ENCODE measurements at places on chromosomes 2 and 18.

GRCh38 chr18:13646633-13647032 is 79.7 kb downstream of the FAM210A start:
- no peaks in the 10 kb centered on the region for H3K27me3 ChIP-seq
- H3K36me3 ChIP-seq: peaks cover 27% of the 10 kb centered on the region
- no peak overlapping the region for H3K27ac ChIP-seq
- no peak overlapping the region for H3K4me3 ChIP-seq
- DNase-seq: no peak
- H3K4me1 ChIP-seq: no peaks in the 10 kb centered on the region

DNA sequence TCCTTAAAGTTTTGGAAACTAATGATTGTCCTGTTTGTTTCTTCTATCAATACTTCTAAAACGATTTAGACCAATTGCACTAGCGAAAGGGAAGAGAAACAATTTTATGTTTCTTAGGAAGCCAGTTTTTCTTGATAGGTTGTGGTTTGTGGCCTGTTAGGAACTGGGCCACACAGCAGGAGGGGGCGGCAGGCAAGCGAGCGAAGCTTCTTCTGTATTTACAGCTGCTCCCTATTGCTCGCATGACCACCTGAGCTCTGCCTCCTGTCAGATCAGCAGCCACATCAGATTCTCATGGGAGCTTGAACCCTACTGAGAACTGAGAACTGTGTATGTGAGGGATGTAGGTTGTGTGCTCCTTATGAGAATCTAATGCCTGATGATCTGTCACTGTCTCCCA is 201.5 kb upstream of the PXDN start:
- H3K27ac ChIP-seq: no peak overlapping the region
- no peaks in the 10 kb centered on the region for H3K27me3 ChIP-seq
- no peaks in the 10 kb centered on the region for H3K4me1 ChIP-seq
- H3K4me3 ChIP-seq: no peak overlapping the region

DNA sequence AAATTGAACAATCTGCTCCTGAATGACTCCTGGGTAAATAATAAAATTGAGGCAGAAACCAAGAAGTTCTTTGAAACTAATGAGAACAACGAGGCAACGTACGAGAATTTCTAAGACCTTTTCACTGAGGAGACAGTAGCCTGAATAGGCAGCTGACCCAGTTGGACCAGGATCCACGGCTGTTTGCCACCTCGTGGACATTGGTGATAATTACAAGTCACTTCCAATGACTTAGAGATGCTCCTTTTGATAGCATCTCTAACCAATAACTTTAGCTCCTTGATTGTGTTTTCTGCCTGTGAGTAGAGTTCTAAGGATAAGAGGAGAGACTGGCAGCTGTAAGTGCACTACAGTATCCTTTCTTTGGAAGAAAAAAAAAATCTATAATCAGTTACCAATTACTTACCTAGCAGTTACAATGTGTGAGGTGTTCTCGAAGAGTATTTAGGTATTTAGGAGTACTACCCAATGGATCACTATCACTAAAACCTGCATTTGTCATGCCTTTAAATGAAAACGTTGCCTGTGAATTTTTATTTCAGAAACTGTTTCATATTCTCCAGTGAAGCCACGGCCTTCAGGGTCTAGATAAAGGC is 31.3 kb upstream of the CNTNAP5 start:
- H3K27ac ChIP-seq: no peak overlapping the region
- no peak overlapping the region for H3K4me3 ChIP-seq
- H3K36me3 ChIP-seq: no peaks in the 10 kb centered on the region
- H3K27me3 ChIP-seq: no peaks in the 10 kb centered on the region
- H3K4me1 ChIP-seq: no peaks in the 10 kb centered on the region

GRCh38 chr2:72914206-72914559 is 3.1 kb upstream of the EMX1 start:
- no peak overlapping the region for H3K4me3 ChIP-seq
- peaks cover 6% of the 10 kb centered on the region for H3K4me1 ChIP-seq
- no peak overlapping the region for H3K27ac ChIP-seq
- H3K36me3 ChIP-seq: no peaks in the 10 kb centered on the region

DNA sequence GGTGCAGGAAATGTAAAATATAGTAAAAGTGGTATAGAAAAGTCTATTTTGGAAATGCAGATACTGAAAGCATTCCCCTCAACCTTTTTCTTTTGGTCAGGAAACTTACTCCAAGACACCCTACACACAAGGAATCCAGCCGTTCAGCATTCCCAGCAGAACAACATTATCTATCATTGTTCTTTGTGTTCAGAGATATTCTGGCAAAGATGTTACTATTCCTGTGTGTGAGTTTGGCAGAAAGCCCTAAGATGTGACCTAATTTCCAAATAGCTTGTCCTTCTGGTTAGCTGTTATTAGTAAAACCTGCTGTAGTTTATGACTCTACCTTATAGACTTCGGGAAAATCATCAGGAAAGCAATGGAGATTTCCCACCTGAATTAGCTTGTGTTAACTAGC is 78.1 kb upstream of the PELI1 start:
- H3K4me3 ChIP-seq: no peak overlapping the region
- no peaks in the 10 kb centered on the region for H3K27me3 ChIP-seq
- H3K27ac ChIP-seq: no peak overlapping the region
- no peak for DNase-seq
- H3K36me3 ChIP-seq: no peaks in the 10 kb centered on the region

GRCh38 chr2:168237741-168238140 is 9.7 kb downstream of the STK39 start:
- no peak overlapping the region for H3K4me3 ChIP-seq
- no peak overlapping the region for H3K27ac ChIP-seq
- H3K4me1 ChIP-seq: no peaks in the 10 kb centered on the region
- no peaks in the 10 kb centered on the region for H3K27me3 ChIP-seq

GRCh38 chr2:236256366-236256985 is 7.7 kb downstream of the ASB18 start:
- no peaks in the 10 kb centered on the region for H3K4me1 ChIP-seq
- no peaks in the 10 kb centered on the region for H3K27me3 ChIP-seq
- no peak overlapping the region for H3K4me3 ChIP-seq
- no peak for DNase-seq
- no peaks in the 10 kb centered on the region for H3K36me3 ChIP-seq
- H3K27ac ChIP-seq: no peak overlapping the region

DNA sequence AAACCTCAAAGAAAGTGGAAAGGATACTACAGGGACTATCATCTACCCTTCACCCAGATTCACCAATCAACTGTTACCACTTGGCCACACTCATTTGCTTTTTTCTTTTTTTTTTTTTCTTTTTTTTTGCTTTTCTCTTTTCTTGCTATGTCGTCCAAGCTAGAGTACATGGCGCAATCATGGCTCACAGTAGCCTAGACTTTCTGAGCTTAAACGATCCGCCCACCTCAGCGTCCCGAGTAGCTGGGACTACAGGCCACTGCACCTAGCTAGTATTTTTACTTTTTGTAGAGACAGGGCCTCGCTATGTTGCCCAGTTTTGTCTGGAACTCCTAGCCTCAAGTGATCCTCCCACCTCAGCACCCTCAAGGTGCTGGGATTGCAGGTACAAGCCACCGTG is 24.0 kb downstream of the BIN1 start:
- H3K4me1 ChIP-seq: peaks cover 18% of the 10 kb centered on the region
- no peak overlapping the region for H3K4me3 ChIP-seq
- no peaks in the 10 kb centered on the region for H3K27me3 ChIP-seq
- H3K36me3 ChIP-seq: no peaks in the 10 kb centered on the region

DNA sequence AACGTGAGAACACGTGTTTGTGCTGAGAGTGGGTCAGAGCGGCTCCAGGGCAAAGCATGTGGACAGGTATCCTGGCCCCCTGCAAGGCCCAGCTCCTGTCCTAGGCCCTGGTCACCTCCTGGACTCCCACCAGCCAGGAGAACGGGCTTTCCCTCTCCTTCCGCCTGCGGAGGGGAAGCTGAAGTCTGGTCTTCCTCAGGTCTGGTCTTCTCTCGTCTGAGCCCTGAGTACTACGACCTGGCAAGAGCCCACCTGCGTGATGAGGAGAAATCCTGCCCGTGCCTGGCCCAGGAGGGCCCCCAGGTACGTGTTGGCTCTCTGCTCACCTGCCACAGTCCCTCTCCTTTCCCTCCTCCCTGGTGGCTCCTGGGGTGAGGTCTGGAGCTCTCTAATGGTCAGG is 963 bp downstream of the GNLY start:
- no peaks in the 10 kb centered on the region for H3K36me3 ChIP-seq
- H3K27me3 ChIP-seq: no peaks in the 10 kb centered on the region
- no peak for DNase-seq

GRCh38 chr2:127985735-127986134 is 42.1 kb downstream of the SAP130 start:
- H3K36me3 ChIP-seq: peaks cover 54% of the 10 kb centered on the region
- H3K4me3 ChIP-seq: no peak overlapping the region
- H3K27ac ChIP-seq: no peak overlapping the region
- DNase-seq: no peak

- H3K27me3 ChIP-seq: no peaks in the 10 kb centered on the region
- H3K27ac ChIP-seq: no peak overlapping the region
- no peak overlapping the region for H3K4me3 ChIP-seq
- no peaks in the 10 kb centered on the region for H3K4me1 ChIP-seq
- DNase-seq: no peak
Observed at GRCh38 chr2:165440367-165440766, 29.1 kb upstream of the CSRNP3 start.

GRCh38 chr2:239161711-239162140 is 239.1 kb downstream of the HDAC4 start:
- DNase-seq: peak; percentile 54
- no peaks in the 10 kb centered on the region for H3K27me3 ChIP-seq
- peaks cover 33% of the 10 kb centered on the region for H3K36me3 ChIP-seq
- H3K27ac ChIP-seq: no peak overlapping the region

GRCh38 chr2:24342110-24342910 is 18.0 kb downstream of the ITSN2 start:
- H3K27ac ChIP-seq: no peak overlapping the region
- no peaks in the 10 kb centered on the region for H3K27me3 ChIP-seq
- H3K4me3 ChIP-seq: no peak overlapping the region
- peaks cover 30% of the 10 kb centered on the region for H3K4me1 ChIP-seq
- no peak for DNase-seq

Data from ascending aorta (tissue), 2 donors.